ENCODE measurements at places on chromosomes 5 and 9.

DNA sequence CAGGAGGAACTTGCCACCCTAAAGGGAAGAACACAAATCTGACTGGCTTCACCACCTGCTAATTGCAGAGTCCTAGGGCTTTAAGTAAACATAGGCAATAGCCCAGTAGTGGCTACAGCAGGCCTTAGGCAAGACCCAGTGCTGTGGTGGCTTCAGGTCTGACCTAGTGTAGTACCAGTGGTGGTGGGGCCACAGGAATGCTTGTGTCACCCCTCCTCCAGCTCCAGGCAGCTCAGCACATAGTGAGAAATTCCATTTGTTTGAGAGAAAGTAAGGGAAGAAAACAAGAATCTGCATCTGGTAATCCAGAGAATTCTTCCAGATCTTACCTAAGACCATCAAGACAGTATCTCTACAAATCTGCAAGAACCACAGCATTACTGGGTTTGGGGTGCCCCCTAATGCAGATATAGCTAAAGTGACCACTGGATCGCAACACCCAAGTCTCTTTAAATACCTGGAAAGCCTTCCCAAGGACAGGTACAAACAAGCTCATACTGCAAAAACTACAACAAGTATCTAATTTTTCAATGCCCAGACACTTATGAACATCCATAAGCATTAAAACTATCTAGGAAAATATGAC is 102.6 kb upstream of the TRPM3 start:
- DNase-seq: no peak

DNA sequence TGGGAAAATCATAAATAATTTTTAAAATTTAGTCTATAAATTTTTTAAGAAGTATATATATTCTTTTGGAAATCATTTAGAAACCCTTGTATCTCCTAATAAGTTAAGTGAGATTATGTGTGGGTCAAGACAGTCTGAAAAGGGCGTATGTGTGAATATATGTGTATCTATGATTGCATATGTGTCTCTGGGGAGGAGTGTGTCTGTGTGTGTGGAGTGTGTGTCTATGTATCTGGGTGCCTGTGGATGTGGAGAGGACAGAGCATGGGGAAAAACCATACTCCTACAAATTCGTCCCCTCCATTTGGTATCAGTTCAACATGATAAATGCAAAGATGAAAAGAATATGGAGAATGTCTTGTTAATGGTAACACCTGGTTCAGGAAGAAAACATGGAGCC is 342.0 kb upstream of the ACTBL2 start:
- DNase-seq: no peak

DNA sequence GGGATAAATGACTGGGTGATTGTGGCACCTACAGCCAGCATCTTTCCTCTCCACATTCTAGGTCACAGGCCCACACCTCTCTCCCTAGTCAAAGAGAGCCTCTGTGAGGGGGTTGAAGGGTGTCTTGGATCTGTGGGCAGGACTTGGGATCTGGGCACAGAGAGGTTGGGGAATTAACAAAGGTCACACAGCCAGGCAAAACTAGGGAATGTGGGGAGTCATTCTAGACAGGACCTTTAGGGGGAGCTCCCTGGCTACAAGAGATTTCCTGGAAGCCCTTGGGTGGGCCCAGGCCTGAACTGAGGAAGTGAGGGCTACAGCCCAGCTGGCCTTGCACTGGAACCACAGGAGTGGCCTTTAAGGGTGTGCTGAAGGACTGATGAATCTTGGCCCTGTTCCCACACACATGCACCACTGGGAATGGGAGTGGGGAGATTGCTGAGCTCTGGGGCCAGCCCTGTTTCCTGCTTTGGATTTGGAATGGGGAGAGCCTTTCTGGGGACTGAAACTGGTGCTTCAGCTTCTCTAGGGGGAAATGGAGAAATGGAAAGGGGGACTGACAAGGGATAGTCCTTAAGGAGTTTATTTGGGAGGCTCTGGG is 12.4 kb upstream of the CXXC5 start:
- peak; percentile 46 for DNase-seq

- DNase-seq: no peak
Observed at GRCh38 chr9:8640761-8641160, 841.2 kb upstream of the DMAC1 start.

GRCh38 chr9:22165144-22165543 is 156.0 kb upstream of the CDKN2B start:
- DNase-seq: no peak

- no peak for DNase-seq
Observed at GRCh38 chr9:25724424-25724823, 46.2 kb upstream of the TUSC1 start.

GRCh38 chr9:101130054-101130453 is 101.5 kb downstream of the PLPPR1 start:
- DNase-seq: no peak

GRCh38 chr5:102794677-102795331 is 39.7 kb downstream of the PAM start:
- no peak for DNase-seq

DNA sequence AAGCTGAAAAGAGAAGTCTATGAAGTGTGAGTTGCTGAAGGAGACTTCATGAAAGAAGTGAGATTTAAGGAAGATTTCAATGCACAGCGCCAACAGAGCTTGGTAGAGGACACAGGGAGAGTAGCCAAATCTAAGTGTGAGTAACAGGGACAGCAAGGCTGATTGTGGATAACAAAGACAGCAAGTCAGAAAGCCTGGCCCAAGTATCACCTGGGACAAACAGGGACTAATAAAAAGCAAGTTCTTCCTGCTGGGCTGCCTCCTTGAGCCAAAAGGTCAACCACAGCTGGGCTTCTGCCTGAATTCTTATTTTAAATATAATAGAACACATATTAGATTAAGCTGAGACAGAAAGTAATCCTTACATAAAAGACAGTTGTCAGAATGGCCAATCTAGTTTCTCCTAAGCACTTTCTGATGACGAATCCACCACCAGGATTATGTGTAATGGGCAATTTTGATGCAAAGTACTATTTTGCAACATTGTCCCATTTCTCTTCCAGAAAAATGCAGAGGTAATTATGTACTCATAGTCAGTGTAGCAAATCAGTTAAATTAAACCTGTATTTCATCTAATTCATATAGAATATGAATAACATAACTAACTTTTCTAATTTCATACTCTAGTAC is 73.8 kb downstream of the MAPKAP1 start:
- DNase-seq: no peak

DNA sequence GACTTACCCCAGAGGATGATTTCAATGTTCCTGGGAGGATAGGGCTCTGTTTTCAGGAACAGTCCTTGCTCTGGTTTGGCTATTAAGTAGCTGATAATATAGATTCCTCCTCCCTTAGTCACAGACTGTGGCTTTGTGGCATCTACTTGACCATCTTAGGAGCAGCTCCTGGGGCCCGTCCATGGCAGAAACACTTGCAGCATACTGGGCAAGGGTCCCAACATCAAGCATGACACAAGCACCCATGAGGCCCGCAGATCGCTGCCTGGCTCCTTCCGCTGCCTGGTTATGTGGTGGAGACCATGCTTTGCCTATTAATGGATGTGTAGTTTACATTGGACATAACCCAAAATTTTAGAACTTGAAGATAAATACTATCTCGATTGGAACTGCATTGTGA is 170.1 kb downstream of the ICE1 start:
- no peak for DNase-seq

DNA sequence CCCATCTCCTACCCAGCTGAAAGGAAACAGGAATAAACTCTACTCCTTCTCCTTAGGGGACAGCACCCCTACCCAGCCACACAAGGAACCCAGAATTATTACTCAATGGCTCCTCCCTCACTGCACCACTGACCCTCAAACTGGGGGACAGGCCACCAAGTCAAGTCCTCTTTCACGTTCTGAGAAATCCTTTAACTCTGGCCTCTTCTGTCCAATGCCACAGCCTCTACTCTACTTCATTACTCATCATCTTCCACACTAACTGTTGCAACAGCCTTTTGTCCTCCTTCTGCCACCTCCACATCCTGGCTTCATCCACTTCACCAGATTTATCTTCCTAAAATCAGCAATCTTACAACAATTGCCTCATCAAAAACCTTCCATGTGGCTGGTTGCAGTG is 6.8 kb downstream of the TTC39B start:
- DNase-seq: no peak

DNA sequence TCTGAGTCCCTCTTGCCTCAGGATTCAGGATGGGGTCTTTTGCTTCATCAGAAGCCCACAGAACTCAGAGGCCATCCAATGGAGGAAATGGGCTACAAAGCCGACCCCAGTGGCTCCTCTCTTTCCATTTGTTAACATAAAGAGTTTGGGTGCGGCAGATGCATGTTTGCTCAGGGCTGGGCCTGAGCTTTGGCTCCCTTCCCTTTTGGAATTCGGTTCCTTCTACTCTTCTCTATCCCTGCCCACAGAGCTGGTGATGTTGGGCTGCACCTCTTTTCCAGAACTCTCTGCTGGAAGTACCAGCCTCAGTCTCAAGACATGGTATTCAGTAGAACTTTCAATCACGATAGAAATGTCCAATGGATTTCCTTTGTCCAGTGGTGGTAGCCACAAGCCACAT is 66.9 kb upstream of the AGXT2 start:
- DNase-seq: no peak

DNA sequence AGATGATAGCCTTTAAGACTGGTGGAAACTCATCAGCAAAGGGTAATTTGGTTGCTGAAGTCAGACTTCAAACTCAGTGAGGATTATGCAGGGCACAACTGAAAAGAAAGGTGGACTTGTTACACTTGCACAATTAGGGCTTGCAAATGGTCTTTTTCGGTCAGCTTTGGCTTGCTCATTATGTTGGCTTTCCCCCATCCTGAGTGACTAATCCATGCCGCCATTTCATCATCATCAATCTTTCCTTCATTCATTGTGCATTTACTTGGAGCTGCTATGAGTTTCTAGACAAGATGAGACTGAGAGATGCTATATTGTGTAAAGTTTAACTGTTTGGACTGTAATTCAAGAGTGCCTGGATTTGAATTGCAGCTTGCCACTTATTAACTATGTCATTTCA is 134.8 kb upstream of the PPP1R2B start:
- DNase-seq: no peak

DNA sequence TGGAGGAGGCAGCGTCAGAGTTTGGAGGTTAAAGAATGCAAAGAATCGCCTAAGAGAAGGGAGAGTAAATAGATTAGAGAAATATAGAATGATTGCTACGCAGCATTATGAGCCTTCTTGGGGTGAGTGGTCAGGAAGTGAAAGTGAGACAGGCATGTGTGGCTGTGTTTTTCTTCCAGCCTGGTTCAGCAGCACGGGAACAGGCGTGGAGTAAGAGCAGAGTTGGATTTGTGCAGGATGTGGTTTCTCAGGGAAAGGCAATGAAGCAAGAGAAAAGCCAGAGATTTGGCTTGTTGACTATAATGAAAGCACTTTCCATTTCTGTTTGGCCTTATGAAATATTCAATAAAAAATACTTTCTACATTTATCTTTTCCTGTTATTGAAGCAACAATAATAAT is 34.3 kb upstream of the FRMD3 start:
- no peak for DNase-seq

DNA sequence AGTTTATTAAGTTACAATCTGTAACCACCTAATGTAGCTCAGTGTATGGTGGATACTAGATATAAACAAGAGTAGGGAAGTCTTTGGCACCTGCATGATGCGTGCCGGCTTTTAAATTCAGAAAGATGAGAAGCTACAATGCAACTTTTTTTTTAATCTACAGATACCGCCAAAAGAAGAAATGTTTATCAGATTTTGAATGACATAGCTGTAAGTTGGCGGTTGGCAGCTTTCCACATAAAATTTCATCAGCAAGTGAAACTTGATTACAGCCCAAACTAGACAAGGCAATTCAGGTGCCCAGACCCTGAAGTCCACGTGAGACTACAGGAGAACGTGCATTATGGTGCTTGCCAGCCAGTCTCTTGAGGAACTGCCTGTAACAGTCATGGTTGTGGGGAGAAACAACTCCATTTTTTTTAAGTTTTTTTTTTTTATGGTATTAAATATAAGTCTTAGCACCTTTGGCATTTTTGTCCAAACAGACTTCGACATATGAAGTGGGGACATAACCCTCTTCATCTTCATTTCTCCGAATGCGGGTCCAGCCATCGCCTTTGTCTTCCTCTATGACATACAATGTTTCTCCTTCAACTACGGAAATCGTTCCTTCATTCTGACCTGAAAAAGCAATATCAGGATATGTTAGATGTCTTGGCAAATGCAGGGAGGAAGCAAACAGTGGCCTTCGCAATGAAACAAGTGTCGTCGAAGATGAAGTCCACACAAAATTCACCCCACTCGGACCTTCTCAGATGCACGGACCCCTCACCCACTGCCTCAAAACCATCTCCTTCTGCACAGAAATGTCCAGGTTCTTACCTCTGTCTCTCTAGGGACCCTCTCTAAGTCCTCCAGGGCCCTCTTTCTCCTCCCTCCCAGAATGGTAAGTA is 60.4 kb downstream of the USP20 start:
- DNase-seq: peak; percentile 41

GRCh38 chr9:14232111-14232510 is 81.8 kb downstream of the NFIB start:
- no peak for DNase-seq

DNA sequence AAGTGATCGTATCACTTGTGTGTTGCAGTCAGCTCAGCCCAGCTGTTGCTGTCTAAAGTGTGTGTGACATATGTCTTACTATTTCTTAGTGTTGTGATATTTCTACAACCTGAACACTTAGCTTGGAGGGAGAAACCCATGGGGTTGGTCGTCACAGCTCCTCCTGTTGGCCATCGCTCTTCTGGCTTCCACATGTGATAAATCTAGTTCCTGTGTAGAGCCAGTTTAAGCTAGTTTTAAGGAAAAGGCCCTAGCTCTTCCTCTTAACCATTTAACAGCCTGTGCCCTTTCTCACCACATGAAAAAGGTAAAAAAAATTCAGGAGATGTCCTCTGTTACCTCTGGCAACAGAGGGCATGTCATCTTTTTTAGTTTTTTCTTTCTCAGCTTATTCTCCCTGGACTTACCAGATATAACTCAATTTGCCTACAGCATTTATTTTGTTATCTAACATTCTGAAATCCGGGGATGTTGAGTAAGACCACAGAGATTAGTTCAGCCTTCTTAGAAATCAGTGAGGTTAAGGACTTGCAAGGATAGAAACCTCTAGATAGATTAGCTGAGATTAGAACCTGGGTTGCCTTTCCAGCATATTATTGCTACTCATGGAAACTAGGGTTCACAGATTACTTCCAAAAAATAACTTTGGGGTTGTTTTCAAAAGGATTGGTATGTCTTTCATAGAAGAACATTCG is 100.4 kb downstream of the GAPVD1 start:
- peak; percentile 16 for DNase-seq

GRCh38 chr5:172163346-172163745 is 24.7 kb downstream of the STK10 start:
- no peak for DNase-seq

DNA sequence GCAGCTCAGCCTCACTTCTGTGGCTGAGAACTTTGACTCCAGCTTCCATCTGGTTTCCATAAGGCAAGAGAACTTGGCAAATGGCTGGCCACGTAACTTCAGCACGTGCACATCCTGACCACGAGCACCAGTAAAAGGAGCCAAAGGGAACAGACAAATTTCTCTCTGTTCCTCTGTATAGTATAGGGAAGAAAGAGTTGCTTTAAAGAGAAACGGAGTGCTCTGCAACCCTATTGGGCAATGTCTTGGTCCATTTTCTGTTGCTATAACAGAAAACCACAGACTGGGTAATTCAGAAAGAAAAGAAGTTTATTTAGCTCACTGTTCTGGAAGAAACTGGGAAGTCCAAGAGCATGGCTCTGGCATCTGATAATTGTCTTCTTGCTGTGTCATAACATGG is 558.7 kb downstream of the ACTL7B start:
- no peak for DNase-seq

GRCh38 chr5:65978251-65978650 is 51.9 kb downstream of the ERBIN start:
- no peak for DNase-seq
